ENCODE measurements at places on chromosomes 7 and 10.

- DNase-seq: no peak
These were observed 3.1 kb upstream of the RUNDC3B start for GRCh38 chr7:87625101-87625500.

GRCh38 chr7:90227259-90227658 lies 15.7 kb downstream of the STEAP2 start:
- no peak for DNase-seq

DNA sequence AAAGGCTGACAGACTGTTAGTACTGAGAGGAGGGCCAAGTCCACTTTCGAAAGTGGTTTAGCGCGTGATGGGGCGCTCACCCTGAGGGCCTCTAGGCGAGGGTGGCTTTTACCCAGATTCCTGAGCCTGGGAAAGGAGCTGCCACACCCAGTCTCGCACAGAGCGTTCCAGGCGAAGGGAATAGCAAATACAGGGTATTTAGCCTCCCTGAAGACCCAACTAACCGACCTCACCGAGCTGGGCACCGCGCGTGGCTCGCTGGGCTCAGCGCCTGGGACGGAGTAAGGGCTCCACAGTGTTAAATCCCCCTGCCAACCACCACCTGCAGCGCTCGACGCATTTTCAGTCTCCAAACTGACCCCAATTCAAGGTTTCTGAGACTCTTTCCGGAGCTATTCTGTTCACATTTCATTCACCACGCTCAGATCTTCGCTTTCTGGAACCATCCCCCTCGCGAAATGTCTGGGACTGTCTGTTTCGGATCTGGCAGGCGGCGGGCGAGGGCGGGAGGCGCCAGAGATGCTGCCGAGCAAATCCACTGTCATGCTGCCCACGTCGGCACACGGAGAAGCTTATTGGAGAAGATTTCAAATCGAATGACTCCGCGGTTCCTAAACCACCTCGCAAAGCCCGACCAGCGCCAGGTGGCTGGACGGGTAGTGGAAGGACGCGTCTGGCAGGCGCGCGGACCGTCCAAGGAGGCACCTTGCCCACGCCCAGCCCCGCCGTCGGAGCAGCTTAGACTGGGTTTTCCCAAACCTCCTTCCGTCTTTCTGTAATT lies 1.4 kb upstream of the OSBPL3 start:
- no peak for DNase-seq

GRCh38 chr7:150448789-150449147 lies 1.7 kb upstream of the GIMAP8 start:
- peak; percentile 58 for DNase-seq

GRCh38 chr7:30562498-30562897 lies 32.2 kb upstream of the GARS1 start:
- DNase-seq: no peak

DNA sequence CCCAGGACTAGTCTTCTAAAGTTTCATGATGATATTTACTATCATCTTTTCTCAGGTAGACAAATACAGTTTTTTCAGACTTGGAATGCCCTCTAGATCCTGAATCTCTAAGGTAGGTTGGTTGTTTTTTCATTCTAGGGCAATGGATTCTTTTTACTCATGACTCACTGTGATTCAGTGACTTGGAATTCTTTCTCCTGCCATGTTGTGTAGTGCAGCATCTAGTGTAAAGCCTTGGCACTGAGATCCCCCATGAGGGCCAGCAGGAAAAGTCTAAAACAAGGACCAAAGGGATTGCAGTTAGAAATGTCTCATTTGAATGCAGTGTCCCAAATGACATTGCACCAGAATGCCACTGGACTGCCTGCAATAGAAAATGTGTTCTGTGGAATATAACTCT lies 430.4 kb downstream of the NEBL start:
- no peak for DNase-seq

GRCh38 chr7:46772776-46773175 lies 809.1 kb downstream of the TNS3 start:
- DNase-seq: no peak

- no peak for DNase-seq
These were observed 8.3 kb downstream of the ANKRD7 start for GRCh38 chr7:118232837-118233236.

- no peak for DNase-seq
These were observed 809.5 kb downstream of the GRID1 start for GRCh38 chr10:85557077-85557476.

DNA sequence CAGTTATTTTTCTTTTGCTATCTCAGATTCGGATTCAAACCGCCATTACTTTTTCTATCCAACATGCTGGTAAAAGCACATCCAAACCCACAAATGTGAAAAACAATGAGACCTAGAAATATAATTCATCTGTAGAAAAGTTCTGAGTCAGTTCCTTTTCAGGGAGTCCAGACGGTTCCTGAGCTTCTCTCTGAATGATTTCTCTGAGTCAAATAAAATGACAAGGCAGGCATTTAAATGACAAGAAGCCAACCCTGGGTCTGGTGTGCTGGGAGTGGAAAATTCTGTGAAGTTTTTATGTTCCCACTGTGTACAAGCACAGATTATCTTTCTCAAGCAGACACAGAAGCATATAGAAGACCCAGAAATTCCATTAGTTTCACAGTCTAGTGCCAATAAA lies 96.3 kb upstream of the ANKRD1 start:
- DNase-seq: no peak

DNA sequence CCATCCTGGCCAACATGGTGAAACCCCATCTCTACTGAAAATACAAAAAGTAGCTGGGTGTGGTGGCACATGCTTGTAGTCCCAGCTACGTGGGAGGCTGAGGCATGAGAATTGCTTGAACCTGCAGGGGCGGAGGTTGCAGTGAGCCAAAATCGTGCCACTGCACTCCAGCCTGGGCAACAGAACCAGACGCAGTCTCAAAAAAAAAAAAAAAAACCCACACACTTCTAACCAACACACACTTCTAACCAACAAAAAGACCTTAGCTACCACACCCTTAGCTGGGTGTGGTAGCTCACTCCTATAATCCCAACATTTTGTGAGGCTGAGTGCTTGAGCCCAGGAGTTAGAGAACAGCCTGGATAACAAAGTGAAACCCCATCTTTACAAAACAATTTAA lies 33.9 kb upstream of the SPOCK2 start:
- DNase-seq: no peak

- DNase-seq: peak; percentile 73
These were observed 149.6 kb downstream of the C10orf105 start for GRCh38 chr10:71569775-71570588.

DNA sequence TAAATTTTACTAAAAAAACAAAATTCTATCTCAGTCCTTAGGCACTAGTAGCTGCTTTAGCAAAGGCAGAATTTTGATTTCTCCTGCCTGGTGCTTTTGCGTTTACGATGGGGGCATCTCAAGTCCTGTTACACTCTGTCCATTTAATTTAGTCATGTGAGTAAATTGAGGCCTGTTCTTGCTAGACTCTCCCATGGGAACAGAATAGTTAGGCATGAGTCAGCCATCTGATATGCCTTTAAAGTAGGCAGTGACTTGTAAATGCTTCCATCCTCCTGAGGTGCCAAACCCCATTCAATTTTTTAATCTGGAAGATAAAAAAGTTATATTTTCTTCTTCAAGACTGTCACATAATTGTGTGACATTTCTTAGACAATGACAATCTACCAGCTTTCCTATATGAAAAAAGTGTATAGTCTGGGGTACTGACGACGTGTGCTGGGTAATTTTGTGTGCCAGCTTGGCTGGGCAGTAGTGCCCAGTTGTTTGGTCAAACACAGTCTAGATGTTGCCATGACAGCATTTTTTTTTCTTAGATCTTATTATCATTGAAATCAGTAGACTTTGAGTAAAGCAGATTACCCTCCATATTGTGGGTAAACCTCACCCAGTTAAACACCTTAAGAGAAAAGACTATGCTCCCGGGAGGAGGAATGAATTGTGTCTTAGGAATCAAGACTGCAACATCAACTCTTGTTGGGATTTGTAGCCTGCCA lies 603.4 kb downstream of the SORCS1 start:
- DNase-seq: no peak

GRCh38 chr7:72415586-72415985 lies 3.4 kb upstream of the CALN1 start:
- no peak for DNase-seq

- DNase-seq: no peak
These were observed 122.6 kb downstream of the KMT2C start for GRCh38 chr7:152313217-152313616.

GRCh38 chr10:86878983-86879713 lies 78.3 kb downstream of the MMRN2 start:
- no peak for DNase-seq

- no peak for DNase-seq
These were observed 122.0 kb downstream of the TPK1 start for GRCh38 chr7:144713850-144714249.

- DNase-seq: no peak
These were observed 1.9 kb upstream of the CCL24 start for GRCh38 chr7:75815418-75816064.

- DNase-seq: peak; percentile 16
These were observed 4.1 kb upstream of the C10orf120 start for GRCh38 chr10:122703483-122704448.

DNA sequence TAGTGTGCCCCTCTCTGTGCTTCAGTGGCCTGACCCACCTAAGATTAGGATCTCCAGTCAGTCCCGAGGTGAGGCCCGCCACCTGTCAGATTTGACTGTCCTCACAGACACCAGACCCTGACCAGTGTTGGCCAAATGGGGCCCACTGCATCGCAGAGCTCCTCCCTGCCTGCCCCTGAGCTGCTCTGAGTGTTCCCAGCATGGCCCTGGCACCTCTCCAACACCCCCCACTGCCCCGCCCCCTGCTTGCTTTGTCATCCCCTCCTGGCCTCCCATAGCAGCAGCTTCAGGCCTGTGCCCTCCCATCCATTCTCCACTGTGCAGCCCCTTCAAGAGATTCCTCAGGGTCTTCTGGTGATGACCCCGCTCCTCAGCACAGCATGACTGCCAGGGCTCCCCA lies 67.6 kb downstream of the C10orf120 start:
- no peak for DNase-seq

GRCh38 chr10:93859049-93859655 lies 34.6 kb upstream of the SLC35G1 start:
- DNase-seq: no peak

GRCh38 chr7:24898691-24899090 lies 81.3 kb downstream of the OSBPL3 start:
- no peak for DNase-seq

GRCh38 chr7:10940704-10941355 lies 32.8 kb upstream of the PHF14 start:
- no peak for DNase-seq

DNA sequence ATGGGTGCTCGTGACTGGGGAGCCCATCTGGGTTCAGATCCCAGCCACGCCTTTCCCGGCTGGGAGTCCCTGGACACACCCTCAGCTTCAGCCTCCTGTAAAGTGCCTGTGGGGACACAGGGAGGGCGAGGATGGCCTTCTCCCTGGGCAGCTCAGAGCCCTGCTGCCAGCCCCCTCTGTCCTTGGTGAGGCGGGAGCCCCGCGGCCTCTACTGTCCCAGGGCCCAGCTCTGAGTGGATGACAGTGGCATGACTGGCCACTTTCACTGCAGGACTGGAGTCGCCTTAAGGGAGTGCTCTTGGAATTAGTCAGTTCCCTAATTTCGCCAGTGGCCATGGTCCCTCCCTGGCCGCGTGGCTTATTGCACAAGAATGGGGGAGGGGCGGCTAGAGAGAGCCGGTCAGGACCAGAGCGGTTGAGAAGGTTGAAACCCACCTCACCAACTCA lies 4.6 kb downstream of the BRI3 start:
- no peak for DNase-seq

GRCh38 chr10:50508315-50509051 lies 115.3 kb downstream of the SGMS1 start:
- no peak for DNase-seq

- no peak for DNase-seq
These were observed 30.7 kb upstream of the PRTFDC1 start for GRCh38 chr10:24983130-24983529.

DNA sequence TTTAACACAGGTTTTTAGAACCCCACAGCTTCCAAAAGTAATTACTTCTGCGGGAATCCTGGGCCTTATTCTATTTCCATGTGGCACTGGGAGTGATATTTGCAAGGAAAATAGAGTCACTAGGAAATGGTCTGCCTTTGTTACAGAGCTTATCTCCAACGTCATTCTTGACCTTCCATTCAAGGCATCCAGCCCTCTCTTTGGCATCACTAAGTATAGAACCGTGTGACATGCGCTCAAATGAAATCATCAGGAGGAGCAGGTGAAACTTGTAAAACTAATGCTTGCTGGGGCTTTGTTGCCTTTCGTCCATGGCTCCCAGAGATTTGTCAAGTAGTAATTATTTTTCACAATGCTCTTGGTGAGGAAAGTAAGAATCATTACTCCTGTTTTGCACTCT lies 73.4 kb downstream of the PAPSS2 start:
- DNase-seq: no peak

- no peak for DNase-seq
These were observed 1062.9 kb upstream of the GHITM start for GRCh38 chr10:83076443-83076842.

DNA sequence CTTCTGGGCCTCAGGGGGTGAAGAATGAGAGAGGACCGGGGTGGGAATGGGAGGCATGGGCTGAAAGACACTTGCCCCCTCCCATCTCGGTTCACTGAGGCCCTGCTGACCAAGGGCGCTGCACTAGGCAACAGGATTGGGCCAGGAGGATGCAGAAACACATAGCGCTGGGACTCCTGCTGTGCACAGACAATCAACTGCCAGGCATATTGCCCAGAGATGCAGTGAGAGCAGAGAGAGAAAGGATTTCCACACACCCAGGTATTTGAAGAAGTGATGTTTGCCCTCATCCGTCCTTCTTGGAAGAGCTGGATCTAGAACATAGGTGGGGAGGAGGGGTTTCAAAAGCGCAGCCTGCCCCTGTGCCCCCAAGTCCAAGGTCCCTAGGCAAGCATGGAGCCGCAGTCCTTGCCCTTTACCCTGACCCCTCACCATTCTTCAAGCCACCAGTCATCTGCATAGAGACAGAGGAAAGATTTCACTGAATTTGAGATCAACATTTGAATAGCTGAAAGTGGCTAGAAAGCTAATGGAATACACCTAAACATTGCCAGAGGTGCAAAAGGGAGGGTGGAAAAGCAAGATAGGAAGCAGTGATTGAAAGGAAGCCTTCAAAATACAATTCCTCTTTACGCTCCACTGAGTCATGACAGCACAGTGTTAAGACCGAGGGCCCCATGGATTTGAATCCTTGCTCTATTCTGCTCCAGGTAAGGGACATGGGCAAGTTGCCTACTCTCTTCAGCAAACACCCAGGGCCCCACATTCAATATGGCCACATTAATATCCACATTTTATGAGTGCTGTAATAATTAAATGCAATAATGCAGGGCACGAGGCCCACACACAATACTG lies 44.2 kb upstream of the TNS3 start:
- DNase-seq: no peak

DNA sequence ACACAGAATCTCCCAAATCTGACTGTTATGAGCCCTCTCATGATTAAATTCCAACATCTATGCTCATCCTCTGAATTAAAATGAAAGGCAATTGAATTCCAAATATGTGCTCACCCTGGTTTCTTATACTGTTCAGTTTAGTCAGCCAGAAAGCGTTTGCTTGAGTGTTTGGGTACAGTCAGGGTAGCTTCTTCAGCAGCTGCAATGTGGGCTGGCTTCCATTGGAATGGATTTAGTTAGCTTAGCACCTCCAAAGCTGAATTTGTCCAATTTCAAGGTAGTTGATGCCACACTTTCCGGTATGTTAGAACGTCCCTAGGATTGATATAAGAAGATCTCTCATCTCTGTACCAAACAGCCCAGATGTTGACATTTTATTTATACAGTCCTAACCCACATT lies 9.3 kb downstream of the KLHL7 start:
- no peak for DNase-seq

GRCh38 chr10:97498841-97499560 lies at the start of gene UBTD1:
TSS of gene UBTD1 (plus strand) at chr10:97498924. CDS start at chr10:97499204, 280 bp downstream.
- DNase-seq: peak; percentile 6

- no peak for DNase-seq
These were observed 31.5 kb upstream of the SH2D4B start for GRCh38 chr10:80506189-80506575.
